ENCODE measurements at places on chromosomes 6 and 20.

DNA sequence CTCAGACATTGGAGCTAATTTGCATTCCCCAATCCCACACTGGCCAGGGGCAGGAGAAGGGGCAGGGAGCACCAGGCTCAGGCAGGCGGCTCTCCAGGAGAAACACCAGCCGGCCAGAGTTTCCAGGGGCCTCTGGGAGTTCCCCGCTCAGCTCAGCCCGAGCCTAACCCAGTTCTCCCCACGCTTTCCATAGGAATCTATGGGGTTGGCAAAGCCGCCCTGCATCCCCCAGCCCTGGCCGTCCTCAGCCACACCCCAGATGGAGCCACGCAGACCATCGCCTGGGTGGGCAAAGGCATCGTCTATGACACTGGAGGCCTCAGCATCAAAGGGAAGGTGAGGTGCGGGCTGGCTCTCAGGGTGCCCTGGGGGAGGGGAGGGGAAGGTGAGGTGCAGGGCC lies 8.2 kb downstream of the NPEPL1 start:
- no peak for DNase-seq

DNA sequence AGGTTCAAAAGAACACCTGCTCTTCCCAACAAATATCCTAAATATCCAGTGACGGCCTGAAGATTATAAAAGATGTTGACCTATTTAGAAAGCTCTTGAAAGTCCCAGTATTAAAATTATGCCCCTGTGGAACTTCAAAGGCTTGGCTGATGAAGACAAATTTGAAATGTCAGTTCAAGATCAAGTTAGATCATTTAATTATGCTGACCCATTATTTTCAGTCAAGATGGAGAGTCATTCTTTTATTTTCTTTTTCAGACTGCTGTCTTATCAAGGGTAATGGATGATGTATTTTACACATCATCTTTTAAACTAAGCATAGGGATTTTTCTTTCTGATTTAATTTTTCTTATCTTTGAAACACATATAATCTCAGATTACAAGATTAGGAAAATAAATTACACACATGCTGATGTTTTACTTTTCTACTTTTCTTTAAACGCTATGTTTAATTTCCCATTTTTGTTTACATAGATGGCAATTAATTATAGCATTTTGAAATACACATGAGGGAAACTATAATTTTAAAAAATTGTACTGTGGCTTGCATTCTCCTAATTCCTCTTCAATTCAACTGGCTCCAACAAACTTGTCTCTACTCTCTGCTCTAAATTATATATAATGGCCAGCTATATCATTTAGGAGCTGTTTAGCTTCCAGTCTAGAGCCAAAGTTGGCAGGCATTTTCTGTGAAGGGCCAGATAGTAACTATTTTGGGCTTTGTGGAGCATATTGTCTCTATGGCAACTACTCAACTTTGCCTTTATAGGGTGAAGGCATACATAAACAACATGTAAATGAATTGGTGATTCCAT lies 123.7 kb downstream of the RCAN2 start:
- DNase-seq, result no peak

DNA sequence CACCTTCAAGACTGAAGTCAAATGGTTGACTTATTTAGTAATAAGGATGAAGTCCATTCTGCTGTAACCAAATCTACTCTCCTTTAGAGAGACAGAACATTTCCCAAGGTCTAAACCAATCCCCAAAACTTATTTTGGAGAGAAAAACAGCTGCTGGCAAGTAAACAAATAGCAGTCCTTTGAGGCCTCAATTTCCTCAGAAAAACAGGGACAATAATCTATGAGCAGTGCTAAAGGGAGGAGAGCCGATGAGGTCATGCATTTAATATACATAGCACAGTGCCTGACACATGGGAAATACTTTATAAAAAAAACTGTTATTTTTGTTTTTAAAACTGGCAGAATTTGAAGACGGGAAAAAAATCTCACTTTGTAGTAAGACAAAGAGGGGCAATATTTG lies 526.0 kb downstream of the EPM2A start:
- DNase-seq, result no peak

DNA sequence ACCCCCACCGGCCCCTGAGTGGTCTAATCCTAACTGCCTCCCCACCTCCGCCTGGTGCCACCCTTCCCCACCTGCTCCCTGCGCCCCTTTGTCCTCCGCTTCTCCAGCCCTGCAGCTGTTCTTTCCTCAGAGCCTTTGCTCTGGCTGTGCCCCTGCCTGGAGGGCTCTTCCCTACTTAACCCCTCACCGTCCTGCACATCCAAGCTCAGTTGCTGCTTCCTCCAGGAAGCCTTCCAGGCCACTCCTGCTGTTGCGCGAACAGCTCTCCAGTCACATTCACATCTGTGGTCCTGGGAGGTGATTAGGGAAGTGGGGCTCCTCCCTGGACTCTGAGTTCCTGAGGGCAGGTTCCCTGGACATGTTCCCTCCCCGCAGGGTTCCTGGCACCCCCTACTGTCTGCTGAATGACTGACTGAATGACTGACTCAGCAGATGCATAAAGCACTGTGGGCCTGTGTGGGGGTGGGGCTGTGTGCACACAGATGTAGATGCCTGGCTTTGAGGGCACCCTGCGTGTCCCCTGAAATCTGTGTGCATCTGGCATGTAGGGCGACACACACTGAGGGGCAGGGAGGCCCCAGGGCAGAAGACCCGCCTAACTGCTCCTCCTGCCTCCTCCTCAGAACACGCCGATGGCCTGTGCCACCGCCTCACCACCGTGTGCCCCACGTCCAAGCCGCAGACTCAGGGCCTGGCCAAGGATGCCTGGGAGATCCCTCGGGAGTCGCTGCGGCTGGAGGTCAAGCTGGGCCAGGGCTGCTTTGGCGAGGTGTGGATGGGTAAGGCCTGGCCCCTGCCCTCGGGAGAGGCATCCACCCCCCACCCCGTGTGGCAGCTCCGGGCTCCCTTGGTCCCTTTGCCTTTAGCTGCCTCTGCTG lies 51.4 kb downstream of the SRC start:
- no peak for DNase-seq

GRCh38 chr6:2962004-2962403 lies 9.4 kb downstream of the SERPINB6 start:
- DNase-seq, result no peak

DNA sequence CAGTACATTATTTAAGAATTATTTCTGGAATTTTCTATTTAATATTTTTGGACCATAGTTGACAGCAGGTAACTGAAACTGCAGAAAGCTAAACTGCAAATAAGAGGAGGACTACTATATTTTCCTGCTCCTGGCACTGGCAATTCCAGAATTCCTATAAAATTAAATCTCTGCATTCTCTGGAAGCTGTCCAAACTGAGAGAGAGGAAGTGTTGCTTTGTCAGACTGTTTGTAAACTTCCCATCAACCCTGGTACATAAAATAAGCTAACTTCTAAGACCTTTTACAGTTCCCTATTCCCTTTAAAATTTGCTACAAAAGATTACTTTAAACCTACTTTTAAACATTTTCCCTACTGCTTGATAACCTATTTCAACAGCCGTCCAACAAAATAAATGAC lies 196.1 kb upstream of the RUNX2 start:
- no peak for DNase-seq

DNA sequence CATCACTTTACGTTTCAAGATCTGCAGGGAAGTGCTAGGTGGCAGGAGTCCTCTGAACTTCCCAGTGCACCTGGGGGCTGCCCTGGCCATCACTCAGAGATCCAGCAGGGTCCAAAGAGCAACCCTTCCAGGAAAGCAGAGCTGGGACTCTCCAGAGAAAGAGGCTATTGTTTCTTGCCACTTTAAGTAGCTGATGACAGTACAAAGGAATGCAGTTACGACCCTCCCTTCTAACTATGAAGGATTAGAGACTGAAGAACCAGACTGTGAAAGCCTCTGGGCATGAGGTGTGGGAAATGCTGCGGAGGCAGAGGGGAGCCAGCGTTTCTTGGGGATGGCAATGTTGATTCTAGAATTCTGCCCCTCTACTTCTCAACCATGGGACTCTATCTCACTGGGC lies 189.1 kb upstream of the SUPT3H start:
- no peak for DNase-seq

GRCh38 chr6:44462797-44463727 lies 75.6 kb downstream of the CDC5L start:
- DNase-seq, result no peak

- DNase-seq, result peak; percentile 89
These were observed 245.0 kb downstream of the ARID1B start for GRCh38 chr6:157021993-157022740.

DNA sequence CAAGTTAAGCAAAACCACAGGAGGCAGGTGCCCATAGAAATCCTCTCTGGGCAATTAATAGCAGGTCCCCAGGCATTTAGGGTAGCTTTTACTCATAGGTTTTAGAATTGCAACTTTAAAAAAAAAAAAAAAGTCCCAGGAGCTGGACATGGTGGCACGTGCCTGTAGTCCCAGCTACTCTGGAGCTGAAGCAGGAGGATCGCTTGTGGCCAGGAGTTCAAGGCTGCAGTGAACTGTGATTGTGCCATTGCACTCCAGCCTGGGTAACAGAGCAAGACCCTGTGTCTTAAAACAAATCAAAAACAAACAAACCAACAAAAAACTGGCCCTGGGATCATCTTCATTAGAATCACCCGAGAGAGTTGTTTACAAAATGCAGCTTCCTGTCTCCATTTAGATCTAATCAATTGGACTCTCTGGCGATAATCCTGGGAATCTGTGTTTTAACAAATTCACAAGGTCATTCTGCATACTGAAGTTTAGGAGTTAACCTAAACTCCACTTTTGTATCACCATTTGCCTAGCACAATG lies 131.8 kb upstream of the AKAP12 start:
- DNase-seq, result no peak

DNA sequence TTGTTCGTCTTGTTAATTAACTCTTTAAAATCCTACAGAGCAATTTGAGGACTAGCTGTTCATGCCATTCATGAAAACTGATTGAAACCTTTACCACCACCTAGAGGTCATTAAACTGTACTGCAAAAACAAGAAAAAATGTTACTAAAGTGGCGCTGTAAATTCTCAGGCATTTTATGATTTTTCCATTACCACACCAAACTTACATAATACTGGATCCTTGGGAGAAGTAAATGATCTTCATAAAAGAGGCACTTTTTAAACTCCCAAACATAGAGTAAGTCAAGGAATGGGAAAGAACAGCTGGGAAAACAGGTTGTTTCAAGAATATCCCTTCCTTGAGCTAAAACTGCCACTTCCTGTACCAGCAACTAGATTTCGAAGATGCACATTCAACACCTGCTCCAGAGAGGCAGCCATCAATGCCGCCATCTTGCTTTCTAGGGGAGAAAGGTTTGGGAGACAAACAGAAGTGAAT lies 54.3 kb downstream of the MYLIP start:
- DNase-seq, result no peak

GRCh38 chr6:168371185-168371584 lies 51.6 kb upstream of the DACT2 start:
- no peak for DNase-seq

DNA sequence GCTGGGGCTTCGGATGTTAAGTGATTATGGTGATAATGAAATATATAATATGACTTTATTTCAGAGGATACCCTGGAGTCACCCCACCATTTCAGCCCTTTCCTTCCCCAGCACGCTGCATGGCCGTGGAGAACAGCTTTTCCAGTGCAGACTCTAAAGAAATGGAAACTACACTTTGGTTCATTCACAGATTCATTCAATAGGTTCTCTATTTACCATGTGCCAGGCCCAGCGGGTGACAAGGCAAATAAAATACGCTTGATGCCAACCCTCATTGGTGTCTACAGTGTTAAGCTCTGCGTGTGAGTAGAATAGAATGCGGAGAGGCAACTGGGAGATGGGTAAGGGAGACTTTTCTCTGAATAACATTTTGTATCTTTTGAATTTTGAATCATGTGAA lies 89.7 kb downstream of the TCP11 start:
- no peak for DNase-seq

GRCh38 chr20:21741266-21741665 lies 35.8 kb downstream of the PAX1 start:
- no peak for DNase-seq

DNA sequence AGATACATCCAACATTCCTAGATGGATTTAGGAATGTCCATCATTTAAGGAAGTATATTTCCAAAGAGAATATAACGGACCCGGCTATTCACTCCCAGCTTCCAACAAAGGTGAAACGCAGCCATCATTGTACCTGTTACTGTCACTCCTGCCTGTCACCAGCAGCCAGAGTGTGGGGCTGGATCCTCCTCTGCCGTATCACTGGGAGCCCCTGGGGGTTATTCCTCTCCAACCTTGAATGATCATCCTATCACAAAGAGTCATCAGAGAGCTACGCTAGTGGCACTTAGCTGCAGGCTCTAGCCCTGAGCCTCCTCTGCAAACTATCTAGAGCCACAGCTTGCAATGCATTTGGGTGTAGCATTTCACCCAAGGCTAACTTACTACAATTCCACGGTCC lies 73.6 kb upstream of the NHSL1 start:
- no peak for DNase-seq

DNA sequence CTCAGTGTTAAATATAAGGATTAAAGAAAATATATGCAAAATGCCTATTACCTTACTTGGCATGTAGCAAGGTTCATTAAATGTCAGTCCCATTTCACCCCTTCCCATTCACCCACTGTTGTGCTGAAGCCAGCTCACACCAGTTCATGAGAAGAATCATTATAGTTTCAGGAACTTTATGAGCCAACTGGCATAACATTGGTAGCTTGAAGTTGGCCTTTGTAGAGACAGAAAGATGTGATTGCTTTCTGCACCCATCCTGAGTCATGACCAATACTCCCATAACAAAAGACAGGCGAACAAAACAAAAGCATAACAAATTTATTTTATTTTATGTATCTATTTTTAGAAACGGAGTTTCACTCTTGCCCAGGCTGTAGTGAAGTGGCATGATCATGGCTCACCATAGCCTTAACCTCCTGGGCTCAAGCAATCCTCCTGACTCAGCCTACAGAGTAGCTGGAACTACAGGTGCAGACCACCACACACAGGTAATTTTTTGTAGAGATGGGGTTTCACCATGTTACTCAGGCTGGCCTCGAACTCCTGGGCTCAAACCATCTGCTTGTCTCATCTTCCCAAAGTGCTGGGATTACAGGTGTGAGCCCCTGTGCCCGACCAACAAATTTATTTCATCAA lies 17.6 kb upstream of the IER3 start:
- DNase-seq, result no peak

DNA sequence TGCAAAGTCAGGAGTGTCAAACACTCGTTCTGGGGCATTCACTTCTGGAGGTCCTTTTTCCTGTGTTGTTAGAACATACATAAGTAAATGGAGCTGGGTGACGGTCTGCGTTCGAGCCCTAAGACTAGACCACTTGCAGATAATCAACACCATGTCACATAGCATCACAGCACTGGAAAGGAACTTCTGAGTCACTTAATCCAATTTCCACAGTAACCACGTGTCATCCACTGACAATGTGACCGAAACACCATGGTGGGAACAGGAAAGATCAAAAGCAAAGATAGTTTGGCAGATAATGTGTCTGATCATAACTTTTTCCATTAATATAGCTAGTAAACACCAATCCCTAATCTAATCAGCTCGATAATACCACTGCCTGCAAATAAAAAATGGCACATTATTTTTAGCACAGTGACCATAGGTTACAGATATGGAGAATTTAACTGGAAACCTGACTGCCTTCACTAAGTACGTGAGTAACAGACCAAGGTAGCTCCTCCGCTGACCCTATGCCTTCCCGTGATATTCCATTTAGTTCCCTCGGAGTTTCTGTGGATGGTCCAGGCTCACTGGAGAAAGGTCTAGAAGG lies 34.8 kb downstream of the WRNIP1 start:
- DNase-seq, result no peak

Data from activated T-cell treated with anti-CD3 and anti-CD28 coated beads, Interleukin-2, amount 50 U/mL, for 24 hours (primary cell).